Activated T-helper 1 cell treated with anti-CD3 and anti-CD28 coated beads, Interleukin-2, amount 50 U/mL, for 16 hours (primary cell): ENCODE measurements at places on chromosomes 2 and 18.

GRCh38 chr2:239955087-239955988 is 69.8 kb downstream of the NDUFA10 start:
- no peak for DNase-seq

DNA sequence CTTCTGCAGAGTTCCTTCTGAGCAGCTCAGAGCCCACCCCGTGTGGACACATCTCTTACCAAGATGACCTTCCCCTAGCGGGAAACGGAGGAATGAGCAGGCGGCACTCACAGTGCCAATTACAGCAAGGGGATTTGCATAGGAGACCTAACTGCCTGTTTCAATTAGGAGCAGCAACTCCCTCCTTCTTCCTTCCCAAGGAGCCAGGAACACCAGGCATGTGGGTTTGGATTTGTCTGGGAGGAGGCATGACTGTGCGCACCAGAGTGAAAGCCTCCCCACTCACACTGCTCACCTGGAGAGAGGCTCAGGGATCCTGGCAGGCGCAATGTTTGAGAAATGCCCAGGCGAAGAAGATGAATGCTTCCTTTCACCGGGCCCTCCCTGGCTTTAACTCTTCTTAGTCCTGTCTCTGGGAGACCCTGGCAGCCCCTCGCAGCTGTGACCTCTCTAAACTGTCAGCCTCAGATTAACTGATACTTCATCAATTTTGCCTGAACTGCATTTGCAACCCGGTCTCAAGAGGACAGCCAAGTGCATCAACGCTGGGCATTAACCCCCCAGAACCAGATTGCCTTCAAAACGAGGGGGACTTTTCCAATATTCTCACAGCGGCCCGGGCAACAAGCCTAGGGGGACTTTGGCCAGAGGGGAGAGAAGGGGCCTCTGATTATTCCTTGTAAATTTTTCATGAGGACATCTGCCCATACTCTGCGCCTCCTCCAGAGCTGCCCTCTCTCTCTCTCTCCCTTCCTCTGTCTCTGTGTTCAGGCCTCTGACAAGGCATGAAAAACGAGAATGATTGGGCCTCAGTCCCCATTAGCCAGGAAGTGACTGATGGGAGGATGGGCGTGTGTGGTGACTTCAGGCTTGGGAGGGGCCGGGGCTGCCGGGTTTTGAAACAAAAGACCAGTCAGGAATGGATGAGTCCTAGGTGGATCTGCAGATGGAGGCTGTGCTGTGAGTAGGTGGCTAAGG is 93.8 kb downstream of the CMPK2 start:
- no peak for DNase-seq

GRCh38 chr2:96873651-96874096 is 3.8 kb upstream of the SEMA4C start:
- no peak for DNase-seq

DNA sequence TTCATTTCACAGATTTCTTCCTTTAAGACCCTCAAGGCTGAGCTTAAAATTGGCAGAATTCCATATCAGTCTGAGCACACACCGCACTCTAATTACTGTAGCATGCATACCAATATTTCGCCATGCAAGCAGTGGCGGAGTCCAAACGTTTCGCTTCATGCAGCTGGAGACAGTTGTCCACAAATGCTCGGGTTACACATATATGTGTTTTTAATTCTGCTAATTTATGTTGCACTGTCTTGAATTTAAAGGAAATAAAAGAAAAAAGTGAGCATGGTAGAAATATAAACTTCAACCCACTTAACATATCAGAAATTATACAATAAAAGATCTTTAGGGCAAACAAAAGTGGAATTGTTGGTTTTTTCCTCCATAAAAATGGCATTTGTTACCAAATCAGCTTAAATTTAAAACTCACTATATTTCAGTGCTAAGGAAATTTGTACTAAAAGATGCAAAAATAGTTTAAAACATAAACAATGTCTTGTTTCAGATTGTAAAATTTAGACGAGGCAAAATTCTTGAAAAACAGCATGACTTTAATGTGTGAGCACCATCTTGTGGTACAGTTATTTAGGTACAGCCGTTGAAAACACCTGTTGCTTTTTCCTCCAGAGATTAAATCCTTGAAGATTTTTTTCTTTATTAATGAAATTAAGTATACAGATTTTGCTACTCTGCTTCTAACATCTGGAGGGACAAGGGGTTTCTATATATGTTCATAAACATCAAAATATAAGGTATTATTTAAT is 24.1 kb upstream of the KANSL1L start:
- DNase-seq, result no peak

DNA sequence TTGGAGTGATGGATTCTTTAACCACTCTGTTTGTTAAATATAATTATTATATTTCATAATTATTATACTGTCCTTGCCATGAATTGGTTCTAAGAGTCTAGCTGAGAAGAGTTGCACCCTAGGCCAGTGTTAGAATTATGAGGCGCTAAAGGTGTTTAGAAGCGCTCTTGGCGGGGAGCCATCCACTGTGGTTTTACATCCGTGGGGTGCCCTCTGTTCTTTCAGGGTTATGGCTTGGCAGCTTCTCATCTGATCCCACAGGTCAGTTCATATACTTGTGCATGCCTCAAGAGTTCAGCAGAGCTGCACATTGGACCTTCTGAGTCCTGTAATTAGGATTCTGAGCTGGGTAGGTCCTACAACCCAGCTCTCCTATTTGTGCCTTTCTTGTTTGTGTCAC is 9.1 kb downstream of the ASAP2 start:
- DNase-seq, result no peak

DNA sequence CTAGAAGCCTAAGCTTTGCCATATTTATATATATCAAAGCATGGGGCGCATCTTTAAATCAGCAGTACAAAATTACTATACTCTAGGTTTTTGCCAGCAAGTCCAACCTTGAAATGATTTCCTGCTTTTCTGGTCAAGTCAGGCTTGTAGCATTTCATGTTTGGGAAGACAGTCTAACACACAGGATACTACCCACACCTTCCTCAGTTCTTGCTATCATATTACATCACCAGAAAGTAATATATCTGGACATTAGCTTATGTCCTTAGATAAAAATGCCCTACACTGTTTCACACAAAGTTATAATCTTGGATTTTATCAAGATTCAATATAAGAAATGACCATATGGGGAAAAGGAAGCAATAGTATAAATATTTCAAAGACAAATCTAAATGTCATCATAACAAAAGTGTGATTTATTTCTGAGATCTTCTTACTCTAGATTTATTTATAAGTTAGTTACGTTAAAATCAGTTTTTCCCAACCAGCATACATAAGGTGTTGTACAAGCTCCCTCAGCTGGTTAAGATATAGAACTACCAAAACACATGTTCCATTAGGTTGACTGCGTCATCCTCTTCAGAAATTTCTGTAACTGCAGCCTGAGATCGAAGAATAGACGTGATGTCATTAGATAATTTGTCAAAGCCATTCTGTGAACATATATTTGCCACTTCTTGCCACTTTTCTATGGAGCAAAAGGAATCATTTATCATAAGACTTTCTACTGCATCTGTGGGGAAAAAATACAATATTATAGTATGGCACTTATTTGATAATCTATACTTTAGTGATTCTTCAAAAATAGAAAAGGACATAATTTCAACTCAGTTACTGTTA is 56.6 kb downstream of the CLHC1 start:
- DNase-seq, result no peak

GRCh38 chr2:195636890-195637289 is 20.1 kb upstream of the SLC39A10 start:
- DNase-seq, result no peak

DNA sequence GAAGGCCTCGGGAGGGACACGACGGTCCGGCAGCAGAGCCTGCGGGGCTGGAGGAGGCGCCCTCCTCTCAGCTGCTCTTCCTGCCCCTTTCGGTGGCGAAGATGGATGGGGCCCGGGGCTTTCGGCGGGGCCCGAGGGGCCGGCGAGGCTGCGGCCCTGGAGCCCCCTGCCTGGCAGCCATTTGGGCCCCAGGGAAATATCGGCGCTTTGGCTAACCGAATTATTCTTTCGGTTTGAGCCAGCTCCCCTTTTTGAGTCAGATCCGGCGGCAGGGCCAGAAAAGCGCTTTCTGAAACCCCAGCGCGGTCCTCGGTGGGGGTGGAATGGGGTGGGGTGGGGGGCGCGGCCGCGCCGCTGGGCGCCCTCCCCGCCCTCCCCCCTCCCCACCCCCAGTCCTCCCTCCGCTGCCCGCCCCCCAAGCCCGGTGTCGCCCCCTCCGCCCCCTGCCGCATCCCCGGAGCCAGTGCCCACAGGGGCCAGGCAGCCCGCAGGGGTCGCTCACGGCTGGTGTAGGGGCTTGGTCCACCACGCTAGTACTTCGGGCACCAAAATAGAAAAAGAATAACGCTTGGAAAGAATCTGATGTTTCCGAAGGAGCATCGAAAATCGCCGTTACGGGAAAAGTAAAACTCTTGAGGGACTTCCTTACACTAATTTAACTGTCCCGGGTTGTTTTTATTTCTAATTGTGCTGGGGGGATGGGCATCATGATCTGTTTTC is 9.1 kb upstream of the ARID5A start:
- no peak for DNase-seq

DNA sequence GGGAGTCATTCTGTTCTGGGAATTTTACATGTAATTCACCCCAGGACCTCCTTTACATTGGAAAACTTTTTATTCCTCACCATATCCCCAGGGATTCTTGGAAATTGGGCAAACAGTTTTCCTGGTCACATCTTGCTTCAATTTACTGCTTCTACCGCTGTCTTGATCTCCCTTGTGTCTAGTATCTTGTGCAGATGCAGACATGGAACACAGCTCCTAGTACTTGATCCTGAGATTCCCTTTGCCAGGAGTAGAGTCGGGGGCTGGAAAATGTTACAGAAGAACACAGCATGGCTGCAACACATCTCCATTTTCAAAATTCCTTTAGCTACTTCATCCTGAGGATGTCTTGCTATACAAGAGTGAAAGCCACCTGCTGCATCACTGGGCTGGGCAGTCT is 472.8 kb downstream of the PLCL1 start:
- no peak for DNase-seq

GRCh38 chr2:133344849-133345248 is 223.4 kb downstream of the NCKAP5 start:
- DNase-seq, result no peak

GRCh38 chr2:15940661-15941480 is 521 bp downstream of the MYCN start:
- DNase-seq, result no peak

GRCh38 chr18:23281626-23282436 is 146.5 kb downstream of the CABLES1 start:
- no peak for DNase-seq

GRCh38 chr18:48888773-48889080 is 62.0 kb downstream of the SMAD7 start:
- no peak for DNase-seq

DNA sequence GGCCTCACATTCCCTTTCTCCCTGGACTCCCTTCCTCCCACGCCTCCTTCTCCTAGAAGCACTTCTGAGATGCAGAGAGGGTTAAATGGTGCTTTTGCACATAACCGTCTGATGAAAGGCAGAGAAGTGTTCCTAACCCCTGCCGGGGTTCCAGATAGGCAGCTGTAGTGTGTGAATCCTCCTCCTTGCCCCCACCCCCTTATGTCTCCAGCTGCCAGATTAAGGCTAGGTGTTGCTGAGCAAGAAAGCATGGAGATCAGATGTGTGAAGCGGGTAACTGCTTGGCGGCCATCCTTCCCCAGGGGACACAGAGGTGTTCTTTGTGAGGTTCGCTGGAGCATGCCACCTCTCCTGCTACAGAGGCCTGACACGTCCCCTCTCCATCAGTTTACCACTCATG is 88.3 kb downstream of the NRP2 start:
- DNase-seq, result no peak

GRCh38 chr2:229910832-229911412 is 10.9 kb downstream of the TRIP12 start:
- DNase-seq, result no peak

GRCh38 chr2:39099870-39100728 is 20.8 kb downstream of the SOS1 start:
- no peak for DNase-seq

DNA sequence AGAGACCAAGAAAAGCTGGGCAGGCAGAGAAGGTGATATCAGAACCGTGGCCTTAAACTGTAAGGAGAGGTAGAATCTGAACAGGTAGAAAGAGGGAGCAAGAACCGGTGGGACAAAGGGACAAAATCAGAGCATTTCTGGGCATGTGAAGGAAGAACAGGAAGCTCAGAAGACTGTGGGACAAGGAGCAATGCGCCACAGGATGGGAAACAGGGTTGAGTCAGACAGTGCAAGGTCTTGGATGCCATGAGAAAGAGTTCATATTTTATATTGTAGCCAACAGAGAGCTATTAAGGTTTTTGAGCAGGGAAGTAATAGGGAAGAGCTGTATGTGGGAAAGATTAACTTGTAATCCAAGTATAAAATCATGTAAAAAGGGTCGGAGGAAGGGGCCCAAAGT is 106.4 kb upstream of the UGP2 start:
- no peak for DNase-seq

DNA sequence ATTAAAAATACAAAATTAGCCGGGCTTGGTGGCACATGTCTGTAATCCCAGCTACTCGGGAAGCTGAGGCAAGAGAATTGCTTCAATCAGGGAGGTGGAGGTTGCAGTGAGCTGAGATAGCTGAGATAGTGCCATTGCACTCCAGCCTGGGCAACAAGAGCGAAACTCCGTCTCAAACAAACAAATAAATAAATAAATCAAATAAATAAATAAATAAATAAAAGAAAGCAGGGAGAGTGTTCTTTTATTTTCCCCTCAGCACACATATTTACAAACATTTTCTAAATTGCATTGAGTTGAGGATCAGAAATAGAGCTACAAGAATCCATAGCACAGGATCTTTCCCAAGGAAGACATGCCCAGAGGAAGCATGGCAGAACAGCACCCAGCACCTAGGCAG is 71.9 kb downstream of the RIT2 start:
- no peak for DNase-seq

DNA sequence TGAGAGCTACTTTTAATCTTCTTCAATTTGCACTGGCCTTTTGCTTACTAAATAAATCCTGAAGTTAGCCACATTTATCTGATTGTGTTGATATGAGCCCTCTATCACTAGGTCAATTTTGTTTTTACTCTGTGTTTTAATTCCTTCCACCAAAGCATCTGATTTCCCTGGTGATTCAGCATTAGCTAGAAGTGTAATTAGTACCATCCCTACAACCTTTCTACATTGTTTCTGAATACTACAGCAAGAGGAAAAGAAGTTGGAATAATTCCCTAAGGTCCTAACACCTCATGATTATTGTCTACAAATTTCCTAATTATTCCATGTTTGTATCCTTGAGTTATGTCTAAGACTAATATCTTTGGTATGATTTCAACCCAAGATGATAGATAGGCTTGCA is 1093.6 kb downstream of the SUCLG1 start:
- DNase-seq, result no peak

GRCh38 chr2:182920631-182921056 is 54.2 kb upstream of the FRZB start:
- no peak for DNase-seq

GRCh38 chr2:239567786-239568185 is 167.0 kb upstream of the HDAC4 start:
- no peak for DNase-seq
